PC-9 (cell line): ENCODE measurements at places on chromosomes 1 and 21.

DNA sequence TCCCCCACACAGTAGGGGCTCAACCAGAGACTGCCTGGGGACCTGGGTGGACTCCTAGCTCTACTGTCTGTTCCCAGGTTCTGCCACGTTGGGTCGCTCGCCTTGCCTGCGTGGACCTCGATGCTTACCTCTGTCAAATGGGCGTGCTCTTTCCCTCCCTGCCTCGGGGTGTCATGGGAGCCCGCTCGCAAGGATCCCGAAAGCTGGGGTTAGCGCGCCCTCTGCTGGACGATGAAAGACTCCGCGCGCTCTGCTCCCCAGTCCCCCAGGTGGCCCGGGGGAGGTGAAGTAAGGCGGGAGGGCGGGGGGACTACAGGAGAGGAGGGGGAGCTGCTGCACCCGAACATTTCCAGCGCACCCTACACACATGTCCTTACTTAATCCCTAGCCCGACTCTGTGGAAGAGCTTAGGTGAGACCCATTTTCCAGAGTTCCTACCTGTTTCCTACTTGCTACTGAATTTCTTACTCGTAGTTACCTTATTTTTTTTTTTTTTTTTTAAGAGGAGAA is 2.3 kb upstream of the BSND start:
- DNase-seq, result peak; percentile 81

DNA sequence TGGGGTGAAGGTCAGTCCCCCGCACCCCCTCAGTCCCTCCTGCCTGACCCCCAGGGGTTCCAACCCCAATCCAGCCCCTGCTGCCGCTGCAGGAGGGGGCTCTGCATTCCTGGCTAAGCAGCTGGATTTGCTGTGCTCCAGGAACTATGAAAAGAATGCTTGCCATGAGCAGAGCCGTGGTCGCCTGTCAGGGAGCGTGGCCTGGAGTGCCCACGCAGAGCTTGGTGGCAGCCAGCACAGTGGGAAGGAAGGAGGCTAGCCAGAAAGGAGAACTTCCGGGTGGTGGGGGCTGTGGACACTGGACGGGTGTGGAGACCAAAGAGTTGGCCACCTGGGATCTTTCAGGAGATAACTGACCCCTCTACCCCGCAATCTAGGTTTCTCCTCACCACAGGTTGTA is 5.6 kb downstream of the COL8A2 start:
- DNase-seq, result no peak

DNA sequence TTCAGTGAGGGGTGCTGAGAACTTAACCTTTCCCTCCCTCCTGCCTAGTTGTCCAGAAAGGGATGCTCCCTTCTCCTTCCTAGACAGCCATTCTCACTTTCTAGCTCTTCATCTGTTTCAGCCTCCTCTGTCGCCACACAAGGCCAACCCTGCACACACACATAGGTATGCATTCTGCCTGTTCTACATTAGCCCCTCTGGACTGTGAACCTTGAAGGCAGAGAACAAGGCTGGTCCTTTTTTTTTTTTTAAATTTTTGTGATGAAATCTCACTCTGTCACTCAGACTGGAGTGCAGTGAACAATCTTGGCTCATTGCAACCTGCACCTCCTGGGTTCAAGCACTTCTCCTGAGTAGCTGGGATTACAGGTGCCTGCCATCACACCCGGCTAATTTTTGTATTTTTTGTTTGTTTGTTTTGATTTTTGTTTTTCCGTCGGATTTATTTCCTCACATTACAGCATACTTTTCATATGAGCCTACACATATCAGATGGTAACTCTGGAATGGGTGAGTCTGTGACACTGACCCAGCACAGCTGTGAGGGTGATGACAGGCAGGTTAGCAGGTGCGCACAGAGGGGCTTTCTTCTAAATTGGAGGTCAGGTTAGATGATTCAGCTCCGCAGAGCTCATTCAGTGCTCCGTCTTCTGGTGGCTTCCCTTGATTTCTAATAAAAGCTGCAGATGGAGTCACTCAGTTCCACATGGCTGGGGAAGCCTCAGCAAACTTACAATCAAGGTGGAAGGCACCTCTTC is 4.9 kb upstream of the AKR1A1 start:
- no peak for DNase-seq

DNA sequence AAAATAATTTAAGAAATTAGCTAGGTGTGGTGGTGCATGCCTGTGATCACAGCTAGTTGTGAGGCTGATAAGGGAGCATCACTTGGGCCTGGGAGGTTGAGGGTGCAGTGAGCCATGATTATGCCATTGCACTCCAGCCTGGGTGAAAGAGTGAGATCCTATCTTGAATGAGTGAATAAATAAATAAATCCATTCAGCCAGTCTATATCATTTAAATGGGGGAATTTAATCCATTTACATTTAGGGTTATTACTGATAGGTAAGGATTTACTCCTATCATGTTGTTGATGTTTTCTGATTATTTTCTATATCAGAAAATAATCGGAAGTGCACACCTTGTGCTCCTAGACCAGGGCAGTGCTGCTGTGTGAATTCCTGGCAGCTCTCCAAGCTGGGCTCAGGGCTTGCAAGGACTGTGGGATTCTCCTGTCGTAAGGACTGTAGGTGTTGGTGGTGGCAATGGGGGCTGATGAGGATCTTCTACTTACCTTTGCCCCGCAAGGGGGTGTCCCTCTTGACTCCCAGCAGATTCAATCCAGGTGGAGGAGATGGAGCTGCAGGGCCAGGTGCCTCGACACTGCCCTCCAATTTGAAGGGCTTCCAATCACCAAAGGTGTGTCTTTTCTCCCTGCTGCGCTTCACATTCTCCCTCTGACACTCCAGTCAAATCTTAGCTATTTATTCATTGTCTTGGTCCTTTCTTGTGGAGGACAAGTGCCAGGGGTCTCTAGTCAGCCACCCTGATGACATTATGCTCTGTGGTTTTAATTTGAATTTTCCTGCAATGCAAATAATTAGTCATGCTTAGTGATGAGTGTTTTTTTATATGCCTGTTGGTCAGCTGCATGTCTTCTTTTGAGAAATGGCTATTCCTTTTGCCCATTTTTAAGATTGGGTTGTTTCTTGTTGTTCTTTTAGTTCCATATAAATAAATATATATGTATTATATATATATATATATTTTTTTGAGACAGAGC is 14.1 kb upstream of the TRAPPC10 start:
- DNase-seq, result no peak

- no peak for DNase-seq
These were observed 11.3 kb downstream of the ZBTB40 start for GRCh38 chr1:22462928-22463327.

DNA sequence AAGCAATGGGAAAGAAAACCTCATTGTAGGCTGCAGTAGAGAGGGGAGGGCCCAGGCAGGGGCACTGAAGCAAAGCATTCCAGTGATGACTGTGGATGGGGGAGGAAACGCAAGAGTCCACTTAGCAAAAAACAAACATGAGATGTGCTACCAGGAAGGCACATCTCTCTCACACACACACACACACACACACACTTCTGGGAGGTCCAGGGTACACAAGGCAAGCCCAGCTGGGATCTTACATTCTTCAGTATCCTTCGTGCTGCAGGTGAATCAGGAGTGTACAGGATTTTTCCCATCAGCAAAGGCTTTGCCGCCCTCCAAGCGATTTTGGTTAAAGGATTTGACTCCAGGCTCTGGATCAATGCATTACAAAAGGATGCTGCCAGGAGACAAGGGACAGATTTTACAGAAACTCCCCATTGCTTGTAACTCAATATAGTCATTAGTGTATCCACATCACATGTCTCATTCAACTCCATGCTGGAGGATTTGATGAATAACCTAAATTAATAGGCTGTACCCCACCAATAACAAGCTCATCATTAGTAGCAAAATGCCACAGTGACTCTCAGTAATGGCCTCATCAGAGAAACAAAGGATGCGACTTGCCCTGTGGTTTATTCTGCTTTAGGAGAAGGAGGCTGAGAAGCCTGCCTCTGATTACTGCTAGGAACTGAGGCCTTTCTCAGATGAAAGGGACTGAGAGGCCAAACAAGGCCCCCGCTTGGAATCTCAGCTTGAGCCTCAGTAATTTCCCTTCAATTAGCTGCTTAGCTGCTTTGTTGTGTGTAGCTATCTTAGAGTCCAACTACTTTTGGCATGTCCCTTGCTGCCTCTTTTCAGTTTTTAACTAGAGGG is 41.6 kb downstream of the ABCA4 start:
- DNase-seq, result no peak

- DNase-seq, result no peak
These were observed 542 bp upstream of the XPR1 start for GRCh38 chr1:180631194-180631765.

GRCh38 chr1:162487241-162487640 is 10.4 kb upstream of the UHMK1 start:
- no peak for DNase-seq

- no peak for DNase-seq
These were observed 182.7 kb downstream of the KCNH1 start for GRCh38 chr1:210951279-210951678.

DNA sequence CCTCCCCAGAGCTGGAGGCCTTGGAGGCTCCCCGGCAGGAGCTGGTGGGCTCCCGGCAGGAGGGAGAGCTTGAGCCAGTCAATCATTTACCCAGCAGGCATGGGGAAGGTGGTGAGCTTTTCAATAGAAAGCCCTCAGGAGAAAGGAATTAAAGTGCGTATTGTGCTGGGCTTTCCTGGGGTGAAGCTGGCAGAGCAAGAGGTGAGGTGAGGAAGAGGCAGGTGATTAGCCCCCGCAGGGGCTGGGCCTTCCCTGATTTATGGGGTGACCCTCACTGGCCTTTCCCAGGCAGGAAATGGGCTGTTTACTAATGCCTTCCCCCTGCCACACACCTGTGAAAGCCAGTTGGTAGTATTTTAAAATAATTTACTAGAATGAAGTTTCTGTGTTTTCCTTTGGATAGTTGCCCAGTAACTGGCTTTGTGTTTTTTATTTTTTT is 25.8 kb downstream of the CLDN14 start:
- no peak for DNase-seq
